Posterior cingulate gyrus (tissue), 11 donors: ENCODE measurements at places on chromosomes 16 and 17.

GRCh38 chr16:85317704-85318103, 205.4 kb upstream of the CIBAR2 start:
- no peak for DNase-seq

- no peak for DNase-seq
These were observed 47.6 kb upstream of the MED9 start for GRCh38 chr17:17429222-17429621.

- DNase-seq = peak; percentile 37
These were observed 25.3 kb downstream of the CDIP1 start for GRCh38 chr16:4513086-4513860.

DNA sequence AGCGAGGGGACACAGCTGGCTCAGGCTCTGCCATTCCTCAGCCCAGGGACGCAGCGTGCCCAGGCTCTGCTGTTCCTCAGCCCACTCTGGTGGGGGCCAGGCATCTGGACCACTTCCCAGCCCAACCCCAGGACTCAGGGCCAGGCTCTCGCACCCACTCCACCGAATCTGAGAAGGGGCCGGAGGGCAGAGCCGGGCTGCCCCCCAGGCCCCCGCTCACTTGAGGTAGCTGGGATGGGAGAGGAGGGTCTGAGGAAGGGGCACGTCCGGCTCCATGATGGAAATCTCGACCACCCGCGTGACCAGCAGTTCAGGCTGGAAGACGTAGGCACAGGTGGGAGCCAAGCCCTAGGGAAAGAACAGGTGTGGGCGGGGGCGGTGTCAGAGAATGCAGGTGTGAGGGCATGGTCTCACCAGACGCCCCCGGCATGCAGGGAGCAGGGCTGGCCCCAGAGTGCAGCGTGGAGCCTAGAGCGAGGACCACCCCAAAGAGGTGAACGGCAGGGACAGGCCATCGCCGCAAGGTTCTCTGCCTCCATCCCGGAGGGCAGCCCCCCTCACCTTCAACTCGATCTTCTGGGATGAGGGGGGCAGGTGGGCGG, 4.9 kb downstream of the PGAP6 start:
- DNase-seq = no peak

- DNase-seq = no peak
These were observed 3.6 kb downstream of the COX10 start for GRCh38 chr17:14072881-14073280.

GRCh38 chr16:71188956-71189712, 41.4 kb downstream of the HYDIN start:
- DNase-seq = no peak

GRCh38 chr16:80948886-80949493, 57.7 kb downstream of the CMC2 start:
- DNase-seq = peak; percentile 63

DNA sequence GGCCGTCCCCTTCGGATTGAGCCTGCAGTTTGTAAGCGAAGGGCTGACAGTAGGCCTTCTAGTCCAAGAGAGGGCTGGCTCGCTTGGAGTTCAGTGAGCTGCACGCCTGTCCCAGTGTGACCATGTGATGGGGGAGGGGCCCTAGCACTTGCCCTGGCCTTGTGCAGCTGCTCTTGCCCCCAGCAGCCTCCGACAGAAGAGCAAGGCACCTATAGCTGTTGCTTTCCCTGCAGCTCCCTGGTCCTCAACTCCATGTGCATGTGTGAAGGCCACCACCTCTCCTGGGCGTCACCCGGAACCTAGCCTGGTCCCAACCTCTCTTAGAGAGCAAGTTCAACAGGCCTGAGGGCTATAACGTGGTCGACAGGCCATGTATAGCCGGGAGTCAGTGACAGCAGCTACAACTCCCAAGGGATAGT, 5.6 kb downstream of the SPHK1 start:
- no peak for DNase-seq

DNA sequence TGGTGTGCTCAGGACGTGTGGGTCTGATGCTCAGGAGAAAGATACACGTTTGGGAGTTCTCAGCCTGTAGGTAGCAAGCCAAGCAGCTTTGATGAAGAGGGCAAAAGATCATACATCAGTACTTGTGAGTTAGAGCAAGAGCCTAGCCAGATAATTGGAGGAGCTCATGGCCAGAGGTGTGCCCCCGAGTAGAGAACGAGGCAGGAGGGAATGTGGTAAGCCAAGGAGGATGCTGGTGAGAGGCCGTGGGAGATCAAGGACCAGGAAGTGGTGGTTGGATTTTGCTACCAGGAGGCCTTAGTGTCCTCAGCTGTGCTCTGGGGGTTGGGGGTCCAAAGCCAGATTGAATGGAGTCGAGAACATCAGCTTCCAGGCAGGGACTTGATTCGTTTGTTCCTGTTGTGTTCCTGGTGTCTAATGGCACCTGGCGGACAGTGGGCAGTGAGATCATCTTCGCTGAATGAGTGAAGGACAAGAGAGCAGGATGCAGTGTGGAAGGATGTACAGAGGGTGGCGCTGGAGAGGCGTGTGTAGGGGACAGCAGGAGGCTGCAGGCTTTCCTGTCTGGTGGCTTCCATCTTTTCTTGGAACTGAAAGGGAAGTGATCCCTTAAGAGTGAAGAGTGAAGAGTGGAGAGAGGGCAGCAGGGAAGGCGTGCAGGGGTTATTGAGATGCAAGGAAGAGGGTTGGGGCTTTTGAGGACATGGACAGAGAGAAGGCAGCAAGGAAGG, 11.6 kb downstream of the FBXL19 start:
- DNase-seq = peak; percentile 92

DNA sequence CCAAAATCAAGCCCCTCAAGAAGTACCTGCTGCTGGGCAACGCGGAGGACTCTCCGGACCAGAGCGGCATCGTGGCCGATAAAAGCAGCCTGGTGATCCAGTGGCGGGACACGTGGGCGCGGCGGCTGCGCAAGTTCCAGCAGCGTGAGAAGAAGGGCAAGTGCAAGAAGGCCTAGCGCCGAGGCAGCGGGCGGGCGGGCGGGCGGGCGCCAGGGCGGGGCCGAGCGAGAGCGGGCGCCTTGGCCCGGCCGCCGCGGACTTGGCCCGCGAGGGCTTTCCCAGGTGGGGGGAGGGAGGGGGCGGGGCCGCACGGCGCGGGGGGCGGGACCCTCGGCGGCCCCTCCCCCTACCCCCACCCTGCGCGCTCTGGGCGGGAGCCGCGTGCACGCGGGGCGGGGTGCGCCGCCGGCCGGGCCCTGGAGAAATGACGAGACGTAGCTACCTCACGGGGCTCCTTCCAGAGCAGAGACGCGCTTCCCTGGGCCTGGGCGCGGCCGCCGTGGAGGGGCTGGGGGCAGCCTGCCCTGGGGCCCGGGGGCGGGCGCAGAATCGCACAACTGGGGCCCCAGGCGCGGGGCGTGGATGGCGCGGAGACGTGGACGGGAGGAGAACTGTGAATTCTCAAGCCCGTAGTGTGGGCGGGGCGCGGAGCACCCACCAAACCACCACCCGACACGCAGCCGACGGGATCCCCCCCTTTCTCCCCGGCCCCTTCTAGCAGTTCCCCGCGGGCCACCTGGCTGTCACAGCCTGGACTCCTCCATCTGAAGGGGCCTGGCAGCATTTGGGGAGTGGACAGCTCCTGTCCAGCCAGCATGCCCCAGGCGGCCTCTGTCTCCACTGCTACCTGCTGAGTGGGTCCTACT, 218.7 kb downstream of the NTN1 start:
- DNase-seq = no peak
